ENCODE measurements at places on chromosomes 12 and 14. TPM values are rescaled to one million over a fixed set of nuclear protein-coding genes. Genes with fewer than 3 reads are reported as not detected.

DNA sequence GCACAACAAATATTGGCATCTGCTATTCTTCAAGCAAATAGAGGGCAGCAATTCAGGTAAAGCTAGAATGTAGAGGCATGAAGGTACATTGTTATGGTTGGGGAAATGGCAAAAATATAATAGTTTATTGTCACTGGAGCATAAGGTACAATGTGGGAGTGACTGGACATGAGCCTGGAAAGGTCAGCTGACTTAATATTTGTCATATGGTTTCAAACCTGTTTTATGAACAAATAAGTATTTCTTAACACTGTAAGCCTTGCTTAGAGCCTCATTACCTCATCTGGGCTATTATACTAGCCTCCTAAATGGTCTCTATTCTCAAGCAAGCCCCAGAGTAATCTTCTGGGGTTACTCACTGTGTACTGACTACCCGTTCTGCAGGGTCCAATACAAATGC, 33.7 kb downstream of the FAM177A1 start:
- no peak for DNase-seq

DNA sequence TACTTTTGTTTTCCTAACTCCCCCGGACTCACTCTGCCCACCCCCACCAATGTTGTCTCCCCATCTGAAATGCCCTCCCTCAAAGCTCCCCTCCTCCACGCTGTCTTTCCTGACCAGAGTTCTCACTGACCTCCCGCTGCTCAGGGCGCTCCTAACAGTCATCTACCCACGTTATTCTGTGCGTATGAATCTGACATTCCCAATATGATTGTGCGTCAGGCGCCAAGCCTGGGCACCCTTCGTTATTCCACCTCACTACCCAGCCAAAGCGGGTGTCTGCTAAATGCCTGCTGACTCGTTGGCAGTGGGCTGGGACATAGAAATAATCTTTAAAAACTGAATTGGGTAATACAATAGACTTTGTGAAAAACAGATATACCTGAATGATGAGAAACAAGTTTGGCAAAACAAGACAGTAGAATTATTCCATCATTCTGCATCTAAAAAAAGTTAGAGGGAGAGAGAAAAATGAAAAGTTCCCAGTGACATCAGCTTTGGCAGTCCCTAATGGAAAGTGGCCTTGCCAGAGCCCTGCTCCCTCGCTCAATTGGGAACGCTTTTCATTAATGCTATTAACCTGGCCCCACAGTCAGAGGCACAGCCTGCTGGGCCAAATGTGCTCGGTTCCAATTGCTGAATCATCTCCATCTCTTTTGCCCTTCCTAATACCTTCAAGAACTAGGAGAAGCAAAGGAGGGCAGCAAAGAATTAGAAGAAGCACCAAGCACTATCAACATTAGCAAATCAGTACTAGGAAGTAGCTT, 74.0 kb upstream of the PLXNC1 start:
- peak; percentile 45 for DNase-seq

DNA sequence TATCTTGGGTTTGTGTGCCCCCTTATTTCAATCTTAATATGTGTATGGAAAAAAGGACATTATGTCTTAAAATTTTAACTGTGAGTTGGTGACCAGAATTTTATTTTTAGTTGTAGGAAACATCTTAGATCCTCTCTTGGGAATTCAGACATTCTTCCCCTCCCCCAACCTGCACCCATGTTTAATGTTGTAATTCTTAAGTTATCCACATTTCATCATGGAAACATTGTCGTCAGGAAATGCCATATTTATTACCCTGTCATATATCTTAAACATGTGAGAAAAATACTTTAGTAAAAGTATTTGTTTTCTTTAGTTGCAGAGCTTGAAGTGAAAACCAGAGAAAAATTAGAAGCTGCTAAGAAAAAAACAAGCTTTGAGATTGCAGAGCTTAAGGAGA, 30.3 kb downstream of the YEATS4 start:
- DNase-seq, result no peak

GRCh38 chr12:53099071-53099882, 1.8 kb downstream of the IGFBP6 start:
- DNase-seq, result peak; percentile 93

KRT73 gene
- not detected for total RNA-seq

HHIPL1 gene
- 1.2 TPM for total RNA-seq

NPAS3 gene
- 2.5 TPM for total RNA-seq

CIROP gene
- not detected for total RNA-seq

Measured in left ventricle myocardium inferior (tissue), 1 donor.